ENCODE measurements at places on chromosomes 1 and 21. TPM values are rescaled to one million over a fixed set of nuclear protein-coding genes. Genes with fewer than 3 reads are reported as not detected.

DNA sequence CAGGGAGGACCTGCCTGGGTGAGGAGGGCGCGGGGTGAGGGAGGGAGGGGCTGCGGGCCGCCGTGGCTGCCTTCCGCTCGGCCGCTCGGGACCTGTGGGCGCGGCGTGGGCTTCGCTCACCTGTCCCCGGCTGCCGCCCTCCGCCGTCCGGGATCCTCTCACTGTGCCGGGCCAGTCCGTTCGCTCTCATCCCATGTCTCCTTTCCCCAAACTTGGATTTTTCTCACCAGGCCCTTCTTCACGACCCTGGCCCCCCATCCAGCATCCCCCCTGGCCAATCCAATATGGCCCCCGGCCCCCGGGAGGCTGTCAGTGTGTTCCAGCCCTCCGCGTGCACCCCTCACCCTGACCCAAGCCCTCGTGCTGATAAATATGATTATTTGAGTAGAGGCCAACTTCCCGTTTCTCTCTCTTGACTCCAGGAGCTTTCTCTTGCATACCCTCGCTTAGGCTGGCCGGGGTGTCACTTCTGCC lies 362 bp downstream of the ZBTB48 start:
- no peak for DNase-seq

DNA sequence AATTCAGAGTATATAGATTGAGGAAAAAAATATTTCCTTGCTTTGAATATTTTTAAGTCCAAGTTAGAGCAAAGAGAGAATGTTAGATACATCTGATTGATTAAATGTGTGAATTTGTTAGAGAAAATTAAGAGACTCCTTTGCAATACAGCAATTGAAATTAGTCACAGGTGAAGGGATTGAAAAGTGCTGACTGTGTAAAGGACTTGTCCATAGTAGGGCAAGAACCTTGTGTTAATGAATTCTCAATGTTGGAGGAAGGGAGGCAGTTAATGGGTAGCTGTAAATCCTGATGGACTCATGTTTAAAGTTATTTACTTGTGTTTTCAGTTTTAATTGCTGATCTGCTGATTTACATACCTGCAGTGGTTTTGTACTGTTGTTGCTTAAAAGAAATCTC lies 38.6 kb downstream of the ALG6 start:
- DNase-seq = no peak

GRCh38 chr1:99535470-99536164 lies 110.3 kb upstream of the PALMD start:
- DNase-seq = no peak

GRCh38 chr1:22884806-22885530 lies 87.7 kb downstream of the LACTBL1 start:
- DNase-seq = no peak

DNA sequence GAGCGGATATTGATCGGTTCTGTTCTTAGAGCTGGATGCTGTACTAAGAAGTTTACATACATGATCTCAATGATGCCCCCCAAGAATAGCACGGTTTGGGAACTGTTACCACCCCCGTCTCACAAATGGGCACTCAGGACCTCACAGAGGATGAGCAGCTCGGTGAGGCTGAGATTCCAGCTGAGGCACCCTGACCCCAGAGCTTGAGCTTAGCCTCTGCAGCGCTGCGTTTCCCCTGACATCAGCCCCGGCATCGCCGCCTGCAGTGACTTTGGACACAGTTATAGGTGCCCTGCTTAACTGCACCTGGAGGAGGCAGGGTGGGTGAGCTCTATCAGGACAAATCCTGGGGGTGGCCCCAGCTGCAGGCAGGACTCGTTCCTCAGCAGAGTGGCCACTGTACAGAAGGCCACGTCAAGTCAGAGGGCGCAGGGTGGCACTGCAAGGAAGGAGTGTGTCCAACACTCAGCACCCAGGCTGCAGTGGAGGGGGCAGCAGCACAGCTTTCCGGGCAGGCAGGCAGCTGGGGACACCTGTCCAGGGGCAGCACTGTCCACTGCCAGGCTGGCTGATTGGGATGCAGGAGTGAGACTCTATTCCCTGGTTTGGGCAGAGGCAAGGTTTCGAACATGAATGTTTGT lies 65.8 kb upstream of the ABCG1 start:
- no peak for DNase-seq

NUF2 gene
- total RNA-seq = 3.4 TPM

Measured in T-cell (primary cell).